ENCODE measurements at places on chromosomes 4 and X. TPM values are rescaled to one million over a fixed set of nuclear protein-coding genes. Genes with fewer than 3 reads are reported as not detected.

The NALF2 gene
- 0.51 TPM for total RNA-seq

The PCYT1B gene
- 6.4 TPM for total RNA-seq

The STARD8 gene
- total RNA-seq, result 3.4 TPM

The KCNE5 gene
- not detected for total RNA-seq

The NXF3 gene
- total RNA-seq, result 0.42 TPM

DNA sequence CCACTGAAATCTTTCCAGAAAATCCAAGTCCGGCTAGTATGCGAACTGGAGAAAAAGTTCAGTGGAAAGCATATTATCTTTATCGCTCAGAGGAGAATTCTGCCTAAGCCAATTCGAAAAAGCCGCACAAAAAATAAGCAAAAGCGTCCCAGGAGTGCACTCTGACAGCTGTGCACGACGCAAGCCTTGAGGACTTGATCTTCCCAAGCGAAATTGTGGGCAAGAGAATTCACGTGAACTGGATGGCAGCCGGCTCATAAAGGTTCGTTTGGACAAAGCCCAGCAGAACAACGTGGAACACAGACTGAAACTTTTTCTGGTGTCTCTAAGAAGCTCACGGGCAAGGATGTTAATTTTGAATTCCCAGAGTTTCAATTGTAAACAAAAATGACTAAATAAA, 34.4 kb downstream of the STX18 start:
- no peak for DNase-seq

DNA sequence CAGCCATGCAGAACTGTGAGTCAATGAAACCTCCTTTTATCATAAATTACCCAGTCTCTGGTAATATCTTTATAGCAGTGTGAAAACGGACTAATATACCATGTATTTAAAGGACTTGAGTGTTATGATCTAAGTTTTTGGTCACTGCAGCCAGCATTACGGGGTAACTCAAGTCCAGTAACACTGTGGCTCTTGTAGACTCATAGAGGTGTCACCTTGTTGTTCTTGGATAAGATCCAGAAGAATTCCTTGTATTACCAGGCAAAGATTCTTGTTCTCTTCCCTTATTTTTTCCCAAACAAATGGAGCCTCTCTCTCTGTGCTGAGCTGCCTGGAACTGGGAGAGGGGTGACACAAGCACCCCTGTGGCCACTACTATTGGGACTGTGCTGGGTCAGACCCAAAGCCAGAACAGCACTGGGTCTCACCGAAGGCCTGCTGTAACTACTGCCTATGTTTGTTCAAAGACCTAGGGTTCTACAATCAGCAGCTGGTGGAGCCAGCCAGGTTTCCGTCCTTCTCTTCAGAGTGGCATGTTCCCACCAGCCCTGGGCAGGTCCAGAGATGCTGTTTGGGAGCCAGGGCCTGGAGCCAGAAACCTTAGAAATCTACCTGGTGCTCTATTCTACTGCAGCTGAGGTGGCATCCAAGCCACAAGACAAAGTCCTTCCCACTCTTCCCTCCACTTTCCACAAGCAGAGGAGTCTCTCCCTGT, 43.7 kb upstream of the MED14 start:
- DNase-seq, result peak; percentile 44

DNA sequence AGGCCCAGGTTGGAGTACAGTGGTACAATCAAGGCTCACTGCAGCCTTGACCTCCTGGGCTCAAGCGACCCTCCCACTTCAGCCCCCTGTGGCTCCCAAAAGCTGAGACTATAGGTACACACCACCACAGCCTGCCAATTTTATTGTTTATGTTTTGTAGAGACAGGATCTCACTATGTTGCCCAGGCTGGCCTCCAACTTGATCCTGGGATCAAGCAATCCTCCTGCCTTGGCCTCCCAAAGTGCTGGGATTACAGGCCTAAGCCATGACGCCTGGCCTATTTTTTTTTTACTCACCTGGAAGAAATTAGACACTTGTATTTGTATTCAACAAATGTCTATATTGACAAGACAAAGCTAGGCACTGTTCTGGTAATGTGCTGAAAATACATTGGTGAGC, 25.1 kb downstream of the FAM156A start:
- no peak for DNase-seq

GRCh38 chrX:48826135-48826875, at the start of gene ERAS:
ERAS (plus strand) TSS chrX:48826513; CDS start chrX:48829124, 2,611 bp downstream.
- no peak for DNase-seq

- no peak for DNase-seq
These were observed 17.2 kb downstream of the HMGB2 start for GRCh38 chr4:173317004-173317403.

DNA sequence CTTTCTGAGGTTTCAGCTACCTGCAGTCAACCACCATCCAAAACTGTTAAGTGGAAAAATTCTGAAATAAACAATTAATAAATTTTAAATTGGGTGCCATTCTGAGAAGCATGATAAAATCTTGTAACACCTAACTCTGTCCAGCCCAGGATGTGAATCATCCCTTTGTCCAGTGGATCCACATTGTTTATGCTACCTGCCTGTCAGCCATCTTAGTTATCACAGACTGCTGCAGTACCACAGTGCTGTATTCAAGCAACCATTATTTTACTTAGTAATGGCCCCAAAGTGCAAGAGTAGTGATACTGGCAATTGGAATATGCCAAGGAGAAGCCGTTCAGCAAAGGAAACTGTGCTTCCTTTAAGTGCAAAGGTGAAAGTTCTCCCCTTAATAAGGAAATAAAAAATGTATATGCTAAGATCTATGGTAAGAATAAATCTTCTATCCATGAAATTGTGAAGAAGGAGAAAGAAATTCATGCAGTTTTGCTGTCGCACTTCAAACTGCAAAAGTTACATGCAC, 20.6 kb downstream of the CAMK2D start:
- no peak for DNase-seq

DNA sequence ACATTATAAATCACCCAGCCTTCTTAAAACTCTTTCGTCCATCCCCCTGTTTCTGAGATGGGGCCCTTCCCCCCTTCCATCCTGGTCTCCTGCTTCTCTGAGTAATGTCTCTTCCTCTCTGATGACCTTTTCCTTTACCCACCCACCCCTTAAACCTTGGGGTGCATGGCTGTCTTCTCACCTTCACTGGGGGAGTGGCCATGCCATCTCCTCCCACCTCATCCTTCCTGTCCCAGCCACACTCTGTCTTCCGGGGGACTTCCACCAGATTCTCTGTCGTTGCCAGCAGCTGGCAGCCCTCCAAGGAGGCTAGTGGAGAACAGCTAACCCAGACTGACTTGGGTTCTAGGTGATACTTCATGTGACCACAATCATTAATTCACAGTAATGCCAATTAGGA, 83.2 kb upstream of the SCML1 start:
- no peak for DNase-seq

DNA sequence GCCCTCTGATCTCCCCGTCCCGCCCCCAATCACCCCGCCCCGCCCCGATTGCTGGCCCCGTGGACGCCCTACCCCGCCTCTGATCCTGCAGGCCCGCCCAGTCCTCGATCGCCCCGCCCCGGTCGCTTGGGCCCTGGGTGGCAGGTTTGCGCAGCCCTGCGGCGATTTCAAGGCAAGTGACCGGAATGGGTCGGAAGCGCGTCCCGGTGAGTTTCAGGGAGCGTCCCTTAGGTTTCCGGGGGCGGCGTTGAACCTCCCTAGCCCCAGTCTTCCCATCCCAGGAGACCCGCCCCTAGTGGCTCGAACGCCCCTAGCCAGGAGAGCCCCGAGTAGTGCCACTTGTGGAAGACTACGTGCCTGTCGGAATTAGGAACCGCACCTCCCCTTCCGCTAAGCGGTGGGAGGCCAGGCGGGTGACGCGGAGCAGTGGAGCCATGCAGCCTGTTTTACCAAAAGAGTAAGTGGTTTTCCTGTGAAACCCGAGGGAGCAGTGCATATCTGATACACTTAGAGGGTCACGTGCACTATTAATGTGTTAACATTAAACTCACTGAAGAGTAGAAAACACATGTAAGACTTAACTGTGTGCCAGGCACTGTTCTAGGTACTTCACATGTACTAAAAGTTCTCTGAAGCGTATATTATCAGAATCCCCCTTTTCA, 354 bp upstream of the TEC start:
- DNase-seq, result peak; percentile 91

DNA sequence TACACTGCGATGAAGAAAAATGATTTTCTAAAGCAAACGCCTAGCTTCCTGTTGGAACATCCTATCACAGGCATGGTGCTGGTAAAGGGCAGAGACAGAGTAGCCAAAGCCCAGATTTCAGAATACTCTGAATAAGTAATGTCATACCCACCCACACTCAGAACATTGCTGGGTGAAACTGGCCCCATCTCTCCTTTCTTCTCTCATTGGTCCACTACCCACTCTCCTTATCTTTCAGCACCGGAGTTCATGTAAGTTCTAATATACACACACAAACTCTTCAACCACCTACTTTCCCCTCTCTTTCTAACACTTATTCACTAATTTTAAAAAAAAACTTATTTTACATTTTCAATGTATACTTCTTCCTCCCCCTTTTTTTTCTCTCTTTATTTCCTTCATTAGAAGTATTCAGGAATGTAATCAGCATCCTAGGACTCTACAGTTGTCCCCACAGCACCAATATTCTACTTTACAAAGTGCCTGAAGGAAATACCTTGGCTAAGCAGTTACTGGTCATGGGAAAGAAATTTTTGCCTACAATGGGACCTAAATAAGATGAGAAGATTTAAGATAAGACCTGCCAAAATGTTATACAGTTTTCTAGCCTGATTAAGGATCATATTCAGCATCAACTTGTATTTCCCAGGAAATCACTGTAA, 63.0 kb downstream of the SEC24D start:
- DNase-seq, result no peak

DNA sequence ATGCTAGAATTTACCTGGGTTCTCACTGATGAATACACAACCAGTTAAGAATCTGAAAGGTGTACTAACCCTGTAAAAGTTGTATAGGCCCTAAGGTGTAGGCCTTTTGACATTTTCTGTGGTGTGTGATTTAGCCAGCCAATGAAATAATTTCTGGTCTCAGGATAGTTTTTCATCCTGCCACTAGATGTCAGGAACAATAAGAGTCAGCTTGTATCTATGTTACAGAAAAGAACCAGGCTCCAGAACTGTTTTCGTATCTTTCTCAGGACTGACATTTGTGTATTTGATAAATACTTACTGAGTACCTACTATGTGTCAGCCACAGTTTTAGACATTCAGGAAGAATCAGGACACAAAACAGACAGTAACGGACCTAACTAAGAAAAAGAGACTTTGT, 673.6 kb upstream of the TENM3 start:
- peak; percentile 9 for DNase-seq

DNA sequence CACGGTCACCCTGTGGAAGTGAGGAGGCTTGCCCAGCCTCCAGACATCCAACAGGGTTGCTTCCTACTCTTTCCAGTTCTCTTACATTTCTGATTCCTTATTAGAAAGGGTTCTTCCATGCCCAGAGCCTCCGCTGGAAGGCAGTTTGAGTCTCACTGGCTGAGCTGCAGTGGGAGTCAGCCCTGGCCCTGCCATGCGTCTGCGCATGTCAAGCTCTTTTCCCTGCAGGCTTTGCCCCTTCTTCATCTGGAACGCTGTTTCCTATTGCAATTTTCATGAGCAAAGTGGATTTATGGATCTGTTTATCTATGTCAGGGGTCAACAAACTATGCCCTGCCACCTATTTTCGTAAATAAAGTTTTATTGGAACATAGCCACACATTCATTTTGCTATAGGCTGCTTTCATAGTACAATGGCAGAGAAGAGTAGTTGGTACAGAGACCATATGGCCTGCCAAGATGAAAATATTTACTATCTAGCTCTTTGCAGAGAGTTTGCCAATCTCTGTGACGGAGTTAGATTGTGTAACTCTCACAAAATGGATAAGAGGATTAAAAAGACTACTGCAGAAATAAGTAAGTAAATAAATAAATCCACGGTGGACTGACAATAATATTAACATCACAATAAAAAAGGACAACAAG, 3.9 kb upstream of the CHRNA9 start:
- DNase-seq, result no peak

DNA sequence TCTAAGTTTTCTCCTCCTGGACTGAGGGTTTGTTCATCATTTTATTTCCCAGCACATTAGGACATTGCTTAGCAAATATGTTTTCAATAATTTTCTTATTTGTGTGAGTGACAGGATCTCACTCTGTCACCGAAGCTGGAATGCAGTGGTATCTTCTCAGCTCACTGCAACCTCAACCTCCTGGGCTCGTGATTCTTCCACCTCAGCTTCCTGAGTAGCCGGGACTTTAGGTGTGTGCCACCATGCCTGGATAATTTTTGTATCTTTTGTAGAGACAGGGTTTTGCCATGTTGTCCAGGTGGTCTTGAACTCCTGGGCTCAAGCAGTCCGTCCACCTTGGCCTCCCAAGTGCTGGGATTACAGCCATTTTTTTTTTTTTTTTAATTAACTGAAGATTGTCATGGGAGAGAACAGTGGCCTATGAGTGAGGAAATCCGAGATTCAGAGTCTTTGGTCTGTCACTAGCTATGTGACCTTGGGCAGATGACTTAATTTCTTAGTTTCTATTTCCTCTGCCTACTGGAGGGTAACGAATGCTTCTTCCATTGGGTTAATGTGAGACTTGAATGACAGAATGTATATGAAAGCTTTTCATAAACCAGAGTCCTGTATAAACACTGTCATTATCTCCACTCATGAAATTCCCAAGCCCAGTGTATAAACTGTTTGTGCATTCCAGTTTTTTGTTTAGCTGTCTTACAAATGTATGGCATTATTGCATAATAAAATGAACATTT, 23.9 kb downstream of the MOB1B start:
- DNase-seq, result no peak

DNA sequence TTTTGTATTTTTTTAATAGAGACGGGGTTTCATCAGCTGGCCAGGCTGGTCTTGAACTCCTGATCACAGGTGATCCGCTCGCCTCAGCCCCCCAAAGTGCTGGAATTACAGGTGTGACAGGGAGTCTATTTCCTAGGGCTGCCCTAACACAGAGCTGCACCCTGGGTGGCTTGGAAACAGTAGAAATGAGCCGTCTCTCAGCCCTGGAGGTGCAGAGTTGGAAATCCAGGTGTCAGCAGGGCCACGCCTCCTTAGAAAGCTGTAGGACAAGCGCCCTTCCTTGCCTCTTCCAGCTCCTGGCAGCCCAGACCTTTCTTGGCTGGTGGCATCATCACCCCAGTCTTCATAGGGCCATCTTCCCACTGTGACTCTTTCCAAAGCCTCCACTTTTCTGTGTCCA, 71.6 kb downstream of the DCTD start:
- DNase-seq, result no peak

GRCh38 chrX:19956923-19957322, 33.9 kb downstream of the BCLAF3 start:
- no peak for DNase-seq

Data from Daoy (cell line).